ENCODE measurements at places on chromosomes 11 and 22.
A peak's percentile ranks its signal among the peaks of the same experiment; 100 is the strongest.

- no peak for DNase-seq
- no peaks in the 10 kb centered on the region for H3K27me3 ChIP-seq
- no peak overlapping the region for H3K27ac ChIP-seq
- no peak overlapping the region for H3K4me3 ChIP-seq
Observed at GRCh38 chr11:33892906-33893594, 1.2 kb upstream of the LMO2 start.

DNA sequence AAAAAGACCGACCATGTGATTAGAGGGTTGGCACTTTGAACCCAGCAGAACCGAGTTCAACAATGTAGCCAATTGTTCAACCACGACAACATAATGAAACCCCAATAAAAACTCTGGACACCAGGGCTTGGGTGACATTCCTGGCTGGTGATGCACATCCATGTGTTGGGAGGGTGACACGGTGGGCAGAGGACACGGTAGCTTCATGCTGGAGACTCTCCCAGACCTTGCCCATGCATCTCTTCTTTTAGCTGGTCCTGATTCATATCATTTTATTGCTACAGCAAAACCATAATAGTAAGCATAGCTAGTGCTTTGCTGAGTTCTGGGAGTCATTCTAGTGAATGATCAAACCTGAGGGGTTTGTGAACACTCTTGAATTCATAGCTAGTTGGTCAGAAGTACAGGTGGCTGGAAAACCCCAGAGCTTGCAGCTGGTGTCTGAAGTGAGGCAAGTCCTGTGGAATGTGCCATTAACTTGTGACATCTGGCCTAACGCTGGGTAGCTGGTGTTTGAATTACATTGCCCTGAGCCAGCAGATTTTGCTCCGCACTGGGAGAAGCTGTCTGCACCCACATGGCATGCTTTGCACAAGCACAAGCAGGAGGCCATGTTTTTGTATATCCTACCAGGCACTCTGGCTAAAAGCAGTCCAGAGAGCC is 14.0 kb downstream of the RPUSD4 start:
- no peak for DNase-seq
- no peak overlapping the region for H3K27ac ChIP-seq
- H3K36me3 ChIP-seq, result peaks cover 10% of the 10 kb centered on the region
- H3K4me1 ChIP-seq, result no peaks in the 10 kb centered on the region
- no peak overlapping the region for H3K4me3 ChIP-seq

DNA sequence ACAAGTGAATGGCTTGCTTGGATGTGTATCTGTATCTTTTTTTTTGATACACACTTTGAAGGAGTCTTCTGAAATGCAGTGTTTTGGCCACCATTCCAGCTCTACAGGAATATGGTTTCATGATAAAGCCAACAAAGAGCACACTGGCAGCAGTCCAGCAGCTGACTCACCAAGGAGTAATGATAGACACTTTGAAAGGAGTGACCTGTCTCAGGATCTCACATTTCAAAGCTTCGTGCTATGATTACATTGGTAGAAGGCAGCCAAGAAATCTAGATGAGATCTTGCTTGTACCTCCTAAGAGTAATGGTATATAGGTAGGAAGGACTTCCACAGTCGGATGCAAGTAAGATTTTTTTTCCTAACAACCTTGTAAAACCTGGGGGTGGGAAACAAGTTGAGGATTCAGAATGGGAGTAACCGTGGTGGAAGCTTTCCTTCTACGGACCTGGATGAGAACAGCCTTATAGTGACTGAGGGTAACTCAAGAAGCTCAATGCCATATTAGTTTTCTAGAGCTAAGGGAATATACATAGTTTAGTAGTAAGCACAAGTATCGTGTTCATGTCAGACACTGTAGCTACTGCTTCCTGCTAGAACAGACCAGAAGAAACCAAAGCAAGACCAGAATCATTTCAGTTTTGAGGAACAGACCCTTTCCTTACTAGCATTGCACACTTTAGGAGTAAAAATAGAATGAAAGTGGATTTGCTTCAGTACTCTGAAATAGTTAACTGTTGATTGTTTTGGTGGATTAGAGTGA is 25.0 kb downstream of the MTMR3 start:
- H3K27me3 ChIP-seq, result no peaks in the 10 kb centered on the region
- peaks cover 16% of the 10 kb centered on the region for H3K4me1 ChIP-seq
- no peaks in the 10 kb centered on the region for H3K36me3 ChIP-seq

GRCh38 chr11:11157185-11157584 is 195.9 kb downstream of the CSNK2A3 start:
- no peaks in the 10 kb centered on the region for H3K4me1 ChIP-seq
- H3K27me3 ChIP-seq, result peaks cover 6% of the 10 kb centered on the region
- H3K27ac ChIP-seq, result no peak overlapping the region
- DNase-seq, result peak; percentile 66

- no peak for DNase-seq
- no peaks in the 10 kb centered on the region for H3K27me3 ChIP-seq
- H3K36me3 ChIP-seq, result no peaks in the 10 kb centered on the region
- peaks cover 21% of the 10 kb centered on the region for H3K4me1 ChIP-seq
- H3K27ac ChIP-seq, result peak overlapping the region; percentile 54
Observed at GRCh38 chr22:38317995-38318715, 922 bp upstream of the CSNK1E start.

DNA sequence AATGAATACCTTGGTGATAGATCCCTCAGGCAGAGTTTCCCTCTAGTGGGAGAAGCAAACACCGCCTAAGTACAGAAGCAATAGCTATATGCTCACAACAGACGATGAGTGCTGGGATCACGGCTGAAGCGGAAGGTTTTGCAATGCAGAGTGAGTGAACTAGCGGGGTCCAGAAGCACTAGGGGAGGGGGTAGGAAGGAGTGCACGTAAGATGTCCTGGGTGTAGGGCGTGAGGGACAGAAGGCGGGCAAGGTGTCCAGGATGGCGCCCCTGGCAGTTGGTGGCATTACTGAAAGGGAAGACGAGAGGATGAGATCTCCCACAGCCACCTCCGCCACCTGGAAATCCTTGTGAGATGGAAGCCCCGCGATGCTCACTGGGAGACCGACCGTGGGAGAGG is 81.0 kb downstream of the ETS1 start:
- H3K27me3 ChIP-seq, result no peaks in the 10 kb centered on the region
- no peak overlapping the region for H3K27ac ChIP-seq
- no peak for DNase-seq
- no peaks in the 10 kb centered on the region for H3K36me3 ChIP-seq
- no peak overlapping the region for H3K4me3 ChIP-seq

DNA sequence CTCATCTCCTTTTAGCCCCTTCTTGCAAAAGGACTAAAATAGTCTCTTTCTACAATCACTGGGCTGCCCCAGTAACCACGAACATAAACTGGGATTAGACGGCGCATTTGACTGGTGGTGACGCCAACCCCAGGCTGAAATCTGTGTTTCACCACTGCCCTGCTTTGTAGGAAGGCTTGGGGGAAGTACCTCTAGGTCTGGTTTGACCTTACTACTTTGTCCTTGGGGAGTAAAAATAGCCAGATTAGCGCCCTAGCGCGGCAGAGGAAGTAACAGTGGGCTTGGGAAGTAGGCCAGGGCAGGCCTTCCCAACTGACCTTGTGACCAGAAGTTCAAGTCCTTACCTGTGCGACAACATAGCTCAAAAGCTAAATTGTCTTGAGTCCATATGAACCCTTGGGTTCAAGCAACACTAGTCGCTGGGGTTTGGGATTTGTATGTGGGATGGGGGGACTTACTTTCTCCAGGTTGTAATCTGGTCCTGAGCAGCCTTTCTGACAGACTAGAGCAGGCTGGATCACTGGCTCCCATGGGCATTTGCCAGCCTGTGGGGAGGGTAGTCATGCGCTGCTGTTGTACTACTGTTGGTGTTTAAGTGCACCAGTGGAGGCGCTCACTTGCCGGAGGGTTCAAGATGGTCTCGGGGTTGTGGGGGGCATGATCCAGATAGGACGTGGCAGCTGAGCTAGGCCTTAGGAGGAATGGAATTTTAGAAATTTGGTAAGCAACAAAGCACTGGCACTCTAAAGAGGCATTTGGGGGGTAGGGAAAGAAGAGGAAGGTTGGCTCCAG is 953 bp upstream of the PACS1 start:
- peaks cover 24% of the 10 kb centered on the region for H3K4me1 ChIP-seq
- H3K27ac ChIP-seq, result peak overlapping the region; percentile 94
- peaks cover 34% of the 10 kb centered on the region for H3K36me3 ChIP-seq
- peak overlapping the region; percentile 87 for H3K4me3 ChIP-seq
- DNase-seq, result peak; percentile 57
- no peaks in the 10 kb centered on the region for H3K27me3 ChIP-seq

DNA sequence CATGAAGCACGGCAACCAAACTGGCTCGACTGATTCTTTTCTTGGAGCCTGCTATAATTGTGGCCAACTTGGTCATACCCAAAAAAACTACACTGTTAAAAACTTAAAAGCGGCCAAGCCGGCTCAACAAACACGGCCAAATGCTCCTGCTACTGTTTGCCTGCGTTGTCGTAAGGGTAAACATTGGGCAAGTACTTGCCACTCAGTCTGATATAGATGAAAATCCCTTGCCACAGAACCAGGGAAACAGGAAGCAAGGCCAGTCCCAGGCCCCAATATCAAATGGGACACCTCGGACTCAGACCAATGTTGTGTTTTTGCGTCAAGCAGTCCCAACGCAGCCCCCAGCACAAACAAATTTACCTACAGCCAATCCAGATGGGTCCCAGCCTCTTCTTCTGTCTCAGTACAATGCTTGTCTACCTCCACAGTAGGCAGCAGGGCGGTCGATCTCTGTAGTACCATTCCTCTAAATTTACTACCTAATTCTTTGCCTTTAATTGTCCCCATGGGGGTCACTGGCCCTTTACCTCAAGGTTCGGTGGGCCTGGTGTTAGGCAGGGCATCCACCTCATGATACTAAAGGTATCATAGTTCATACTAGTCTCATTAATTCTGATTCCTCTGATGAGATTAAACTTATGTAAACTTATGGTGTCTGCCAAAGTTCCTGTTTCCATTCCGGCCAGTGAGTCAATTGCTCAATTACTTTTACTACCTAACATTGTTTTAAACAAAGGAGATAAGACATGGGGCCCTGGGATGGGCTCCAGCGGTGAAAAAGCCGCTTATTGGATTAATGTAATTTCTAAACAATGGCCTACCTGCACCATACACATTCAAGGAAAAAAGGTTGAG is 3.7 kb upstream of the COMT start:
- DNase-seq, result peak; percentile 25
- H3K27ac ChIP-seq, result no peak overlapping the region
- no peaks in the 10 kb centered on the region for H3K4me1 ChIP-seq
- H3K36me3 ChIP-seq, result no peaks in the 10 kb centered on the region

DNA sequence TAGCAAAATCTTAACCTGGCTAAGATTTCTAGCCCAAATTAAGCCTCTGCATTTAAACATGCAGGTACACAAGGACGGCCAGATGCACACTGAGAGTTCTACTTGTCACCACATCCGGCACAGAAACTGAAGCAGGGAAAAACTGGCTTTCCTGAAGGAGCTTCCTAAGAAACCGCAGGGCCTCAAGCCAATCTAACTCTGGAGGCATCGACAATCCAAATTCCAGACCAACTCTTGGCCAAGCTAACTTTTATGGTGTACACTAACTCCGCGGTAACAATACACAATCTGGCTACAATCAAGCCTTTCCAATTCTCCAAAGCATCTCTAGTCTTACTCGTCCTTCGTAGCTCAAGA is 1.2 kb downstream of the MSANTD2 start:
- H3K27ac ChIP-seq, result peak overlapping the region; percentile 93
- peaks cover 18% of the 10 kb centered on the region for H3K4me1 ChIP-seq
- H3K4me3 ChIP-seq, result peak overlapping the region; percentile 88

DNA sequence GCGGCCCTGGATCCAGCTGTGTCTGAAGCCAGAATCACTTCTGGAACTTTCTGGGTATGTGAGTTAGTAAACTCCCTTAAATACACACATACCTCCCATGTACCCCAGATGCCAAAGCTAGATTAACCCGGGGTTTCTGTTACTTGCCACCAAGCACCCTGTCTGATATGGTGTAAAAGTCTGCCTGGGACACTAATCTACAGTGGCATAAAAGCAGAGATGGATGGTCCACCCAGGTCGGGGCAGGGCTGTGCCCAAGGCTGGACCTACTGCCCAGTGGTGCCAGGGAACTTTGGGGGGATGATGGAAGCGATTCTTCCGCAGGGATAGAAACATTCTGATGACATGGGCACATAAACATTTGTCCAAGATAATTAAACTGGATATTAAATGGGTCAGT is 12.7 kb downstream of the MRGPRF start:
- no peak for DNase-seq
- peaks cover 15% of the 10 kb centered on the region for H3K4me1 ChIP-seq
- H3K27ac ChIP-seq, result peak overlapping the region; percentile 37
- H3K4me3 ChIP-seq, result no peak overlapping the region
- no peaks in the 10 kb centered on the region for H3K36me3 ChIP-seq

DNA sequence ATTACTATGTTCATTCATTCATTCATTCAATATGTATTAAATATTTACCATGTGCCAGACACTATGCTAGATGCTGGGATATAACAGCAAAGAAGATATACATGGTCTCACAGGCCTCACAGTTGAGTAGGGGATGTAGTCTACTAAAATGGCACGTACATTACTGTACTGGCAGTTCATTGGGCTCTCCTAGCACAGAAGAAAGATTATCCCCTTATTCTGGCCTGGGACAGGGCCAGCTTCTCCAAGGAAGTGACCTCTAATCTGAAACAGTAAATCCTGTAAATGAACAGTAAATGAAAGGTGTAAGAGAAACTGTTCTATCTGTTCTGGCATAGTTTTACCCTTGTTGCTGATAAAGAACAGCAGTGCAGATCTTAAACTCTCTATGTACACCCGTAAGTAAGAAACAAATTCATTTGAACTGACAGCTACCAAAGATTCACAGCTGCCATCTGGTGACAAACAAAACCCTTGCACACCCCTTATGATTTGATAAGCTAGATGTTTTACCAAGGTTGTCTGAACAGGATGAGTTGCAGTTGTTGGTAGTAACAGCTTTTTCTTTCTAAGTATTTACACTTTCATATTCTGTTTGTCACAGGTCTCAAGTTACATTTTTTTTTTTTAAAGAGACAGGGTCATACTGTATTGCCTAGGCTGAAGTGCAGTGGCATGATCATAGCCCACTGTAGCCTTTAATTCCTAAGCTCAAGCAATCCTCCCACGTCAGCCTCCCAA is 263.1 kb downstream of the TMEM135 start:
- no peak for DNase-seq
- H3K4me3 ChIP-seq, result no peak overlapping the region
- H3K27me3 ChIP-seq, result no peaks in the 10 kb centered on the region

- H3K36me3 ChIP-seq, result no peaks in the 10 kb centered on the region
- H3K4me1 ChIP-seq, result no peaks in the 10 kb centered on the region
- H3K4me3 ChIP-seq, result no peak overlapping the region
- no peak overlapping the region for H3K27ac ChIP-seq
- H3K27me3 ChIP-seq, result peaks cover 5% of the 10 kb centered on the region
Observed at GRCh38 chr11:92388380-92388779, 163.8 kb downstream of the FAT3 start.

Measured in cardiac muscle cell (in vitro differentiated cells and primary cell).